ENCODE measurements at places on chromosomes 2 and 18. TPM values are rescaled to one million over a fixed set of nuclear protein-coding genes. Genes with fewer than 3 reads are reported as not detected.

RSAD2 gene
- 0.54 TPM for total RNA-seq

SLC38A11 gene
- total RNA-seq = not detected

CROCC2 gene
- not detected for total RNA-seq

VWA3B gene
- total RNA-seq = 0.43 TPM

OBSL1 gene
- 23.3 TPM for total RNA-seq

GPAT2 gene
- not detected for total RNA-seq

GPATCH11 gene
- total RNA-seq = 9.2 TPM

GAD1 gene
- total RNA-seq = 0.73 TPM

MYOM1 gene
- total RNA-seq = 0.16 TPM

TTC39C gene
- 10.5 TPM for total RNA-seq

TMEM37 gene
- total RNA-seq = 1.9 TPM

IGFBP5 gene
- total RNA-seq = 0.31 TPM

THSD7B gene
- total RNA-seq = not detected

SLC9A4 gene
- not detected for total RNA-seq

GPR17 gene
- total RNA-seq = not detected

SLC8A1 gene
- total RNA-seq = 0.51 TPM

AQP12B gene
- not detected for total RNA-seq

TUBA4A gene
- 378 TPM for total RNA-seq

MERTK gene
- total RNA-seq = 1.9 TPM

C2orf42 gene
- 7.7 TPM for total RNA-seq

HOXD12 gene
- not detected for total RNA-seq

KCTD1 gene
- total RNA-seq = 27.3 TPM

GDF7 gene
- total RNA-seq = 0.03 TPM

KLHL29 gene
- total RNA-seq = 5.1 TPM

AMER3 gene
- total RNA-seq = not detected

COL4A4 gene
- 1.2 TPM for total RNA-seq

RAPGEF4 gene
- total RNA-seq = 0.15 TPM

ZNF236 gene
- 3.2 TPM for total RNA-seq

SERPINB2 gene
- not detected for total RNA-seq

PAIP2B gene
- total RNA-seq = 0.34 TPM

ALPP gene
- 0.35 TPM for total RNA-seq

CNTNAP5 gene
- not detected for total RNA-seq

DES gene
- 0.17 TPM for total RNA-seq

NEUROD1 gene
- total RNA-seq = not detected

DYNAP gene
- not detected for total RNA-seq

ANKRD36 gene
- 5.3 TPM for total RNA-seq

MALL gene
- 130 TPM for total RNA-seq

KCNG2 gene
- total RNA-seq = not detected

CAPN14 gene
- not detected for total RNA-seq

PJVK gene
- total RNA-seq = 1.7 TPM

EML6 gene
- total RNA-seq = 1.2 TPM

PLGLB2 gene
- not detected for total RNA-seq

DLX1 gene
- total RNA-seq = 3.5 TPM
